GM12865 (cell line): ENCODE measurements at places on chromosomes 12 and 14.
A peak's percentile ranks its signal among the peaks of the same experiment; 100 is the strongest.

- DNase-seq = no peak
Measured at GRCh38 chr14:91067186-91067585, 6.7 kb upstream of the RPS6KA5 start.

GRCh38 chr14:91374879-91375702 is 42.5 kb downstream of the CCDC88C start:
- DNase-seq = no peak

GRCh38 chr12:15404485-15404884 is 82.2 kb downstream of the PTPRO start:
- DNase-seq = no peak

DNA sequence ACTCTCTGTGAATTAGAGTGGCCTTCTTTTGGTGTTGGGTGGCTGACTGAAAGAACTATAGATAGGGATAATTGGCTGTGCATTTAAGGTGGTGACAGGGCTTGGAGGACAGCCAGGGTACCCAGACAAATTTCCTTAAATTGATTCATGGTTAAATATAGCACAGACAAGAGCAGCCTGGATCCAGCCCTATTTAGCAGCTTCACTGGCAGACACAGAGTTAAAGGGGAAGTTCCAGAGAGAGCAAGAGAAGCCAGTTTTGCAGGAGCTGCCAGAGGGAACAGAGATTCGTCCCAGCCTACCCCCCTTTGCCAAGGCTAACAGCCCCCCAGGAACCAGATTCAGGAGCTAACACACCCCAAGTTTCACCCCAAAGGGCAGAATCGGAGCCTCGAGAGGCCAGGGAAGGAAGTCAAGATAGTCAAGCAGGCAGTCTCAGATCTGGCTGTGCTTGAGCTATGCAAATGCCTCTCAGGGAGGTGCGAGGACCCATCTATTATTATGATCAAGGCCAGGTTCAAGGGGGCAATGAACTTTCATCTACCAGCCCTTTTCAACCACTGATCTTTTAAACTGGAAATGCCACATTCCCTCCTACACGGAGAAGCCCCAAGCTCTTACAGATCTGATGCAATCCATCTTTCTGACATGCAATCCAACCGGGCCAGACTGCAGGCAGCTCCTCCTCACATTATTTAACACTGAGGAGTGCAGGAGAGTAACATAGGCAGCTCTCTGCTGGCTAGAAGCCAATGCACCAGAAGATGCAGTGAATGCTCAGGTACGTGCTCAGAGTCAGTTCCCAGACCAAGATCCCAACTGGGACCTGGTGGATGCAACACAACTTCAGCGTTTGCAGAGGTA is 58.2 kb downstream of the DHRS2 start:
- no peak for DNase-seq

DNA sequence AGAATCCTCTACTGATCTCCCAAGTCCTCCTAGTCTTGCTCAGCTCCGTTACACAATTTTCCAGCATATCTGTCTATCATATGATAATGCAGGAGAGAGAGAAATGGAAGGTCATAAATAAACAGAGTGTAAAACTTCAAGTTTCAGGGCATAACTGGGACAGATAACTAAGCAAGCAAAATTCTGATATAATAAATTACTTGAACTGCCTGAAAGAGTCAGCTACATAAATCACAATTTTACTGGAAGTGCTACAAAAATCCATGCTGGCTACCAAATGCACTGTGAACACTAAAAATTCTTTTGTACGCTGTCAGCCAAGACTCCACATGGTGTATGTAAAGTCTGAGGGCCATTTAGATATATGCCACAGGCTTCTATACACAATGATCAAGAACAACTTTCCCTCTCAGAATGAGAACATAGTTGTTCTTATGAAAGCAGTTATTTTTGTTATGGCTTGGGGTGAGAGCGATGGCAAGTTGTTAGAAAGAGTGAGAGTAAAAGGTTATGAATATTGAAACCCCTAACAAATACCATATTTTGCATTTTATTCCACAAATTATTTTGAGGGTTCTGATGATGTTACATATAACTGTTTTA is 41.1 kb downstream of the GRIP1 start:
- no peak for DNase-seq

- DNase-seq = peak; percentile 16
Measured at GRCh38 chr14:54738009-54738408, 164.6 kb downstream of the GCH1 start.

GRCh38 chr14:62189698-62190097 is 427.5 kb downstream of the SNAPC1 start:
- no peak for DNase-seq

- no peak for DNase-seq
Measured at GRCh38 chr12:88570103-88570502, 10.2 kb downstream of the KITLG start.

- no peak for DNase-seq
Measured at GRCh38 chr14:104298458-104298857, 160.1 kb downstream of the KIF26A start.

GRCh38 chr12:105946493-105946901 is 192.3 kb downstream of the NUAK1 start:
- DNase-seq = no peak

DNA sequence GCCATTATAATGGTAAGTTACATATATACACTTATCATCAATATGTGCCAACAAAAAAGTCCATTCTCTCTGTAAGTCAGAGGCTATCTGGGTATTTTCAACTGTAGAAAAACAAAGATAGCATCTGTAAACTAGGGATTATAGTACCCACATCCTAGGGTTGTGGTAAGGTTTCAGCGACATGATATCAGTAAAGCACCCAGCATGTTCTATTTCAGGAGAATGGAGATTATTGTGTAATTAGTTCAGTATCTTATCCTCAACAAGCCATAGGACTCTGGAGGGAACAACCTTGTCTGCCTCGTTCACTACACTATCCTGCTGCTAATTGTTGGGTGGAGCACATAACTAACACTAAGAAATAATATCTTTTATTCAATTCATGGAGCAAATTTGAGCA is 19.7 kb upstream of the CKAP4 start:
- DNase-seq = no peak

GRCh38 chr12:52528641-52529143 is 8.5 kb upstream of the KRT5 start:
- no peak for DNase-seq

GRCh38 chr12:19025582-19025981 is 104.0 kb upstream of the PLEKHA5 start:
- no peak for DNase-seq

GRCh38 chr14:59161561-59162175 is 26.8 kb upstream of the DAAM1 start:
- peak; percentile 40 for DNase-seq

DNA sequence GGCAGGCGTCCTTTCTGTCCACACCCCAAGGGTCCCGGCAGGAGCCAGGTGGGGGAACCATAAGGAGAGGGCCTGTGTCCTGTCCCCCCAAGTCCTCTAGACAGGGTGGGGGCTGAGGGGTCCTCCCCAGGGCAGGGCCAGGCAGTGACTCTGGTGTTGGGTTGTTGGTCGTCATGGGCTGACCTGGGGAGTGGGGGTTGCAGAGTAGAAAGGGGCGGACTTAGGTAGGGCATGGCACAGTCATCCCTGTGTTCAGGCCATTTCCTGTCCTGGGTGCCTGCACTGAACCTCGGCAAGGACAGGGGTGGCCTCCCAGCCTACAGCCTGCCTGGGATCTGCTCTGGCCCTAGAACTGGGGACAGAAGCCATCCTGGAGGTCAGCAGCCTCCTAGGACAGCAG is 356.2 kb downstream of the TMEM121 start:
- DNase-seq = no peak

GRCh38 chr12:68368327-68368726 is 36.2 kb upstream of the MDM1 start:
- DNase-seq = no peak

GRCh38 chr12:54497883-54498282 is 331 bp downstream of the NCKAP1L start:
- no peak for DNase-seq

DNA sequence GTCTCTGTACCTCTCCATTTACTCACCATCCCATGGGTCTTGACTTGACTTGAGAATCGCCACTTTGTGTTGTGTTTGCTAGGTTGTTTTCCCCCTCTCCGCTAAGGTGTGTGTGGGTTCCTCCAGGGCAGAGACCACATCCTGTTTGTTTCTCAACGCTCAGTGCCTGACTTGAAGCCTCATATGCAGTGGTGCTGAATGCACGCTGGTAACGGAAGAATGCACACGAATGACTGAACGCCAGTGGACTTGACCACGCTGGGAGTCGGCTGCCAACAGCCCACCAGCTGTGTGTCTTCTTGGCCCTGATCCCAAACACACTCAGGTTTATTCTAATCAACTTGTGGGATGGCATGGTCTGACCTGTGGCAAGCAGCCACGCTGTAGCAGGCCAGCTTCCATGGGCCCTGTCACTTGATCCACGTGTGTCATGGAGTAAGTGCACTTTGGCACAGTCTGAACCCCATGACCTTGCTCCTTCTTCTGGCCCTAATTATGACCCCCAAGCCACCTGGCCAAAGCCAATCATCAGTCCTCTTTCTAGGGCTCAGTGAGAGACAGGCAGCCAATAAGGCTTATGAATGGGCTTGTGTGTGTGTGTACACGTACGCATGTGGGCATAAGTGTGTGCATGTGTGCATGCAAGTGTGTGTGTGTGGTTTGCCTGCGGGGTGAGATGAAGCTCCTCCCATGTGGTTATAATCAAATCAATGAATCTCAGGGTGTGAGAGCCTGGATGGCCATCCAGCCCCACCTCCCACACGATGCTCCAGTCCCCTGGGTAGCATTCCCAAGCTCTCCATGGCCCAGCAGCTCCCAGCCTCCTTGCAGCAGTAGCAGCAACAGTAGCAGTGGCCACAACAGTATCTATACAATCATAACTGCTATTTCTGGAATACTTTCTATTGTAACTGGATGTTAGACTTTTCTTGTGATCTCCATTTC is 6.4 kb upstream of the TC2N start:
- DNase-seq = peak; percentile 87

DNA sequence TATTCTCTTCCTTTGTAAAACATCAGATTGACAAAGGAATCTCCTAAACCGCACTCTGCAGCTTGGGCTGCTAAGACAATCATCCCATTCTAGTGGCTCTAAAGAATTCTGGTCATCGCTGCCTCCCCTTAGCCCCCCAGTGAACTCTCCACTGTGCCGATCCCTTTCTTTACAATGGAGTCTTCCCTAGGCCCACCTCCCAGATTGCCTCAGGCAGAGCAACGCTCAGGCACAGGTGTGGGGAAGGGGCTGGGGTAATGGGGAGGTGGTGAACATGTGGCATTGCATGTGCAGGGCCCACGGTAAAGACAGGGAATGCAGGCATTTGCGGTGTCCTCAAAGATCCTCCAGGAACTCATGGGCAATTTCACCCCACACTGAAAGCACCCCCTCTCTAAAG is 86.3 kb downstream of the PLEKHG3 start:
- DNase-seq = no peak

GRCh38 chr12:55001198-55001868 is 16.8 kb upstream of the TESPA1 start:
- no peak for DNase-seq
